Neural crest cell (in vitro differentiated cells): ENCODE measurements at places on chromosomes 16 and 17. TPM values are rescaled to one million over a fixed set of nuclear protein-coding genes. Genes with fewer than 3 reads are reported as not detected.
A peak's percentile ranks its signal among the peaks of the same experiment; 100 is the strongest.

- no peaks in the 10 kb centered on the region for H3K36me3 ChIP-seq
- no peak overlapping the region for H3K4me3 ChIP-seq
- no peak overlapping the region for H3K27ac ChIP-seq
- H3K27me3 ChIP-seq, result no peaks in the 10 kb centered on the region
Observed at GRCh38 chr16:51434567-51435198, 283.6 kb upstream of the SALL1 start.

DNA sequence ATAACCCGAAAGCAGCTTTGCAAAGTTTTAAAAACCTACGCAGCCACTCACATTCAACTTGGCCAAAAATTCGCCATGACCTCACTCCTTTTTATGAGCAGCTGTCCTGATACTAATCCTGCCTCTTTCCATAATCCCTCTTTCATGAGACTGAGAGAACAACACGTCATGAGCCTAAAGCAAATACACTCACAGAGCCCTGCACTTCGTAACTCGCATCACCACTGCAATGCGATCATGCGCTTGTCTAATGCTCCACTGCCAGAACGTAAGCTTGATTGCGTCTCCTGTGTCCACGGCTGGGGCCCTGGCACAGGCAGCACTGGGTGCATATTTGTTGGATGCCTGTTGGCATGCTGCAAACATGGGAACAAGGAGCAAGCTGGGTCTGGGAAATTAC is 36.2 kb downstream of the CDRT4 start:
- no peak for DNase-seq
- H3K4me3 ChIP-seq, result no peak overlapping the region
- no peaks in the 10 kb centered on the region for H3K27me3 ChIP-seq
- peaks cover 19% of the 10 kb centered on the region for H3K36me3 ChIP-seq

- peak; percentile 61 for DNase-seq
- H3K27me3 ChIP-seq, result no peaks in the 10 kb centered on the region
- H3K27ac ChIP-seq, result no peak overlapping the region
- H3K36me3 ChIP-seq, result no peaks in the 10 kb centered on the region
- H3K4me3 ChIP-seq, result no peak overlapping the region
Observed at GRCh38 chr16:78770353-78771091, 671.1 kb downstream of the WWOX start.

GRCh38 chr16:79165079-79165478 is 435.5 kb downstream of the MAF start:
- peaks cover 45% of the 10 kb centered on the region for H3K4me1 ChIP-seq
- H3K27ac ChIP-seq, result no peak overlapping the region

- H3K27me3 ChIP-seq, result no peaks in the 10 kb centered on the region
- peaks cover 34% of the 10 kb centered on the region for H3K36me3 ChIP-seq
- H3K4me3 ChIP-seq, result no peak overlapping the region
- DNase-seq, result no peak
Observed at GRCh38 chr16:53297477-53297876, 136.8 kb upstream of the RBL2 start.

DNA sequence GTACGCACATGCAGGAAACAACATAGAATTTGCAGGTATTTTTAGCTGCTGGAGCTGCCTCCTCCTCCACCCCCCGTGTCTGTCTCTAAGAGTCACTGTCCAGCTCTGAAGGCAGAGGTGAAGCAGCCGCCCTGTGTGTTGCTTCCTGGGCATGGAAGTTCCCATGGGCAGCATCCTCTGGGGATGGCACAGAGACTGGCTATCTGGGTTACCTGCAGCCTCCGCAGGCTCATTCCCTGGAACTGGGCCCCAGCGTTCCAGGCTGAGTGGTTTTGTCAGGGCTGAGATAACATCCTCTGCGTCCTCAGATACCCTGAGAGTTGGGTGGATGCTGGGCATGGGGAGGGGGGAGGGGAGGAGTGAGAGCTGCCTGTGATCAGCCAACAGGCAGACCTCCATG is 41.5 kb upstream of the MRTFB start:
- H3K27ac ChIP-seq, result no peak overlapping the region
- H3K36me3 ChIP-seq, result no peaks in the 10 kb centered on the region
- DNase-seq, result no peak
- no peak overlapping the region for H3K4me3 ChIP-seq
- no peaks in the 10 kb centered on the region for H3K4me1 ChIP-seq

DNA sequence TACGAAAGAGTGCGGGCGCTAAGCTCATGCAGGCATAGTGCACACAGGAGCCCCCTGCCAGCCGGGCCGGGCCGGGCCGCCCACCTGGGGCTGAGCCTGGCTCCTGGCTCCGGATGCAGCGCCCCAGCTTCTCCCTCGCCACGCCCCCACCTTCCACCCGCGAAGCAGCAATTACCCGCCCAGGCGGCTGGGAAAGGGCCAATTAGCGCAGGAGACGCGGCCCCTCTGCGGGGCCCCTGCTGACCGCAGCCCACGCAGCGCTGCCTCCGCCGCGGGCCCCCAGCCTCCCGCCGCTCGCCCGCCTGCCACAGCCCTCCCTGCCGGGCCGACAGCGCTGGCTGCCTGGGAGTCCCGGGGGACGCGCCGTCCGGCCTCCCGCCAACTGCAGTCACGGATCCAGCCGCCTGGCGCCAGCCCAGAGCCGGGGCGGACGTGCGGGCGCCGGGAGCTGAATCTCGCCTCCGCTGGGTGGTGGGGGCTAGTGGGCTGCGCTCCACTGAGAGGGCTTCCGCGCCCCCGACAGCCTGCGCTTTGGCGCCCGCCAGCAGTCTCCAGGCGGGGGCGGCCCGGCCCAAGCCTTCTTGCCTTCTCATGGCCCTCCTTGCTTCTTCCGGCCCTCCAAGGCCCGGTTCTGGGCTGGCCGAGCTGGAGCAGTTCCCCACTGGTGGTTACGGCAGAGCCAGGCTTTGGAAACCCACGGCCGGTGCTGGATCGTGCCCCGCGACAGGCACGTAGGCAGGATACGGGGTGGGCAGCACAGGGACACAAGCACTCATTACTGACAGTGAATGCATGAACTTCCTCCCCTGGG is 14.9 kb upstream of the CBFB start:
- H3K4me1 ChIP-seq, result peaks cover 6% of the 10 kb centered on the region
- H3K4me3 ChIP-seq, result no peak overlapping the region
- H3K27me3 ChIP-seq, result peaks cover 33% of the 10 kb centered on the region
- DNase-seq, result peak; percentile 58

The MFAP4 gene
- 0.26 and 0.43 TPM in 2 replicates for total RNA-seq

The KRT222 gene
- total RNA-seq, result 0.23 TPM in 1 of 2 replicates, not detected in the other

The TNFSF13 gene
- total RNA-seq, result 0.45 and 0.86 TPM in 2 replicates

The NOTUM gene
- 5.9 and 6.3 TPM in 2 replicates for total RNA-seq
